Left lung (tissue), 14 donors: ENCODE measurements at places on chromosomes 2 and 18. TPM values are rescaled to one million over a fixed set of nuclear protein-coding genes. Genes with fewer than 3 reads are reported as not detected.
A peak's percentile ranks its signal among the peaks of the same experiment; 100 is the strongest.

The IL36B gene
- total RNA-seq: not detected

The BMP10 gene
- total RNA-seq: not detected

The TET3 gene
- 32.1 TPM for total RNA-seq

DNA sequence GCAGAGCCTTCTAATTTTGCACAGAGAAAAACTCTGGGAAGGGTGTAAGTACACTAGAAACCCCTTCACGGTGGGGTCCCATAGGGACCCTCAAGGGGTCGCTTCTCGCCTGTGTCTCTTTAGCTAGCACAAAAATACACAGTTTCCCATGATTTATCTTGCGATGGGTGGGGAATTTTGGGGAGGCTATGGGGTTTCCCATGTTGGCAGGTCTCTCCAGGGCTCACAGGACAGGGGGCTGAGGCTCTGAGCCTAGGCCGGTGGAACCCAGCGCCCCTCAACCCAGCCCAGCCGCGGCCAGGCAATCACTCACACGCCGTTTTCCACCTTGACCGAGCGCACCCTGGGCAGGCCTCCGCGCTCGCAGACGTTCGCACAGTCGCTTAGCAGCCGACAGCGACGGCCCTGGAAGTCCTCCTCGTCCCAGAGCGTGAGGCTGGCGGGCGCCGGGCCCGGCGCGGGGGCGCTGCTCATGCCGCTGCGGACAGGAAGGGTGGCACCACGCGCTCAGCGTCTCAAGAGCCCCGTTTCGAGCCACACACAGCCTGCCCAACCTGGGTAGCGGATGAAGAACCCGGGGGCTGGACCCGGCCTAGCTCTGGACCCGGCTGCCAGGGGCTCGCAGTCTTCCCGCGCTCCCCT is 398 bp downstream of the CRYBA2 start:
- peak; percentile 72 for DNase-seq
- H3K27ac ChIP-seq: no peak overlapping the region
- H3K27me3 ChIP-seq: peaks cover 85% of the 10 kb centered on the region
- peaks cover 26% of the 10 kb centered on the region for H3K4me1 ChIP-seq
- H3K36me3 ChIP-seq: no peaks in the 10 kb centered on the region
- H3K4me3 ChIP-seq: peak overlapping the region; percentile 31

GRCh38 chr18:23283916-23284430 is 148.7 kb downstream of the CABLES1 start:
- no peak overlapping the region for H3K4me3 ChIP-seq
- no peaks in the 10 kb centered on the region for H3K27me3 ChIP-seq
- DNase-seq: no peak

- no peaks in the 10 kb centered on the region for H3K4me1 ChIP-seq
- no peak for DNase-seq
- no peak overlapping the region for H3K4me3 ChIP-seq
These were observed 547.4 kb upstream of the ID2 start for GRCh38 chr2:8134473-8134932.

DNA sequence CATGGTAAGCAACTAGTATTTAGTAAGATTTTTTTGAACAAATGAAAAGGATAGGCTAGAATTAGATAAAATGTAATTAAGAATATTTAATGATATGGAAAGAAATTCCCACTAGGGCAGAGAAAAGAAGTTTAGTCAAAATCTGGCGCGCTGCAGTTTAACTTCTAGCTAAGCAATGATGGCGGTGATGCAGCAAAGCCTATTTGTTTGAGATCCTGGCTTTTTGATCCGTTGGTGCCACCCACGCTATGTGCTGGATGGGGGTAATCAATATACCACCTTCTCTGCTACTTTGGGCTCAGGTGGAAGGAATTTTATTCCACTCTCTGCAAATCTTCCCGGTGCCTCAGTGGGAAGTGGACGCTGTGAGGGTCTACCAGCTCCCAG is 421 bp upstream of the FAM171B start:
- no peak for DNase-seq
- H3K27ac ChIP-seq: no peak overlapping the region
- H3K36me3 ChIP-seq: no peaks in the 10 kb centered on the region
- H3K4me1 ChIP-seq: peaks cover 9% of the 10 kb centered on the region

DNA sequence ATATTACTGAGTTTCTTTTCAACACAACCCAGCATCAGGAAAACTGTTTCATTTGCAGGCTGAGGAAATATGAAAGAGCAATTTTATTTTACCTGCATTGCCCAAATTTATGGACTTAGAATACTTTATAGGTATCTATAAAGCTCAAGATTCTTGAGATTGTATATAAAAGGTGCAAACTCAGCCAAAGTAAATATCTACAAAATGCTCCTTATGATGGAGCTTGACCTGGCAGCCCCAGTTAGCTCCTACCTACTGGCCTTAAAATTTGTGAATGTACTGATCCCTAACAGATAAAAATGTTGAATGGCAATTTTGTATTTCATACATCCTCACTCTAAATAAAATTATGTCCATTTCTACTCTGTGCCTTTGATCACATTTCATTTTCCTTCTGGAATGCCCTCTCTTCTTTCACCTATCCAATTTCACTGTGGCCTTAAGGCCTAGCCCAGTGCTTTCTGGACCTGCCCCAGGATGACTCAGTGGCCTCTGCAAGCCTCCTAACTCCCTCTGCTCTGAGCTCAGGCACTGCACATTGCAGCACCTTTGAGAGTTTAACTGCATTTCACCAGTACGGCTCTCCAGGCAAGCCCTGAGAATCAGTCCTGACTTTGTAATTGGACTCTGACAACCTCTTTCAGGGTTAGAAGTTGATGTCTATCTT is 125.9 kb downstream of the ANTXR1 start:
- DNase-seq: no peak
- H3K27me3 ChIP-seq: no peaks in the 10 kb centered on the region
- H3K4me3 ChIP-seq: no peak overlapping the region
- H3K4me1 ChIP-seq: no peaks in the 10 kb centered on the region

DNA sequence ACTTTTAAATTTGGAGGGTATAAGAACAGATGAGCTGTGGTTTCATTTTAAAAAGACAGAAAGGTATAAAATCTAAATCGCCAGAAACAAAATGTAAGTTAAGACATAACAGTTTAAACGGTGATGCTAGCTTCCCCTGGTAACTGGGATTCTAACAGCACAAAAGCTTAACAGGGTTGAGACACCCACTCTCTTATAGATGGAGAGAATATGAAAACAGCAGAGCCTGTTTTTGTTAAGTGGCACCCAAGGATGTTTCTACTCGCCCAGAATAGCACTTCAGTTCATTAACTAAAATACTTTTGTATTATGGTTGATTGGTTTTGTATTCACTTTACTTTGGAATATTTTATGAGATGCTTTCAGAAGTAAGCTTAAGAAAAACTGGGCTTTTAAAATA is 151.9 kb upstream of the RND3 start:
- H3K27me3 ChIP-seq: no peaks in the 10 kb centered on the region
- no peaks in the 10 kb centered on the region for H3K4me1 ChIP-seq
- H3K4me3 ChIP-seq: no peak overlapping the region
- H3K36me3 ChIP-seq: no peaks in the 10 kb centered on the region
- DNase-seq: no peak

DNA sequence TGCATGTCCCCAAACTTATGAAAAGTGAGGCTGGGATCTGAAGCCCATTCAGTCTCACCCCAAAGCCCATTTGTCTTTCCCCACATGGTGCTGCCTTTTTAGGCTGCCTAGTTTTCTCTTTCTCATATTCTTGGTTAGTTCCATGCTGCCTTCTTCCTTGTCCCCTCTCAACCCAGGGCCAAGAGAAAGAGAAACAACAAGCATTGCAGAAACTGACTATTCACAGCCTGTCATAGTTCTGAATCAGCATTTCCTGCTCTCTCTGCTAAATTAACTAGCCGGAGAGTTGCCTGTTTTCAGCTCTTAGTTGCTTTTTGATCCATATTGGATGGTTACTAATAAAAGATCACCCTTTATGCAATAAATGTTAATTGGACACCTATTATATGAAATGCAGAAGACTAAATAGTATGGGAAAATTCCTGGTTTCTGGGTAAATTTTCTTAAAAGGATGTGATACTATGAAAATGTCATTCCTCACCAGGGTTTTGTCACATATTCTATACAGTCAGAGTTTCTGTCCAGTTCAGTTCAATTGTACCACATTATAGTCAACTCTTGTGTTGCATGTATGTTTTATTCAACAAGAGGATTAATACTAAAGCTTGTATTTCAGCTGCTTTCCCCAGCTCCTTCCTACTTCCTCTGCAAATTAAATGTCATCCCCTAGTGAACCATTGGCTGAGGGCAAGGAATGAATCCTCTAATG is 246.5 kb downstream of the GALR1 start:
- H3K27ac ChIP-seq: no peak overlapping the region
- H3K4me3 ChIP-seq: no peak overlapping the region
- DNase-seq: no peak
- no peaks in the 10 kb centered on the region for H3K27me3 ChIP-seq

- H3K36me3 ChIP-seq: no peaks in the 10 kb centered on the region
- peaks cover 15% of the 10 kb centered on the region for H3K4me1 ChIP-seq
These were observed 131.1 kb downstream of the AFF3 start for GRCh38 chr2:100011272-100011731.

DNA sequence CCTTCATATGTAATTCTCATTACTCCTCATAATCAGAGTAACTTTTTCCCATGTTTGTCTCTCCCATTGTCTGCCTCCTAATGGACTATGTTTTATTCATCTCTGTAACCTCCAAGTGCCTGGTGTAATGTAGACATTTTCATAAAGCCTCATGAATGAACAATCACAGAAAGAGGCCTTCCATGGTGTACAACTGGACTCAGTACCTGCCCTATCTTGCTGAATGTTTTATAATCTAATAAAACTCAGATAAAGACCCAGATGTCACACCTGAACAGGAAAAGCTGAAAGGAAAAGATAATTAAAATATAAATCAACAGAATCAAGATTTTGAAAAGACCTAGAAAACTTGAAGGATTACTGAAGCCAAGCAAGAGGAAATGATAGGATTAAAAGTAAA is 36.7 kb downstream of the RAB1A start:
- peaks cover 95% of the 10 kb centered on the region for H3K36me3 ChIP-seq
- no peaks in the 10 kb centered on the region for H3K27me3 ChIP-seq
- no peak overlapping the region for H3K27ac ChIP-seq
- H3K4me1 ChIP-seq: no peaks in the 10 kb centered on the region

GRCh38 chr2:100054426-100054825 is 88.0 kb downstream of the AFF3 start:
- H3K27ac ChIP-seq: no peak overlapping the region
- H3K27me3 ChIP-seq: no peaks in the 10 kb centered on the region
- H3K4me3 ChIP-seq: no peak overlapping the region
- H3K4me1 ChIP-seq: no peaks in the 10 kb centered on the region
- no peak for DNase-seq

GRCh38 chr2:175889701-175890302 is 112.3 kb downstream of the LNPK start:
- H3K4me3 ChIP-seq: no peak overlapping the region
- H3K27me3 ChIP-seq: no peaks in the 10 kb centered on the region
- no peak for DNase-seq
- no peaks in the 10 kb centered on the region for H3K4me1 ChIP-seq
- no peaks in the 10 kb centered on the region for H3K36me3 ChIP-seq

- H3K36me3 ChIP-seq: no peaks in the 10 kb centered on the region
- peaks cover 56% of the 10 kb centered on the region for H3K4me1 ChIP-seq
- H3K4me3 ChIP-seq: no peak overlapping the region
- no peak overlapping the region for H3K27ac ChIP-seq
These were observed 9.8 kb downstream of the HS6ST1 start for GRCh38 chr2:128308889-128309279.

GRCh38 chr18:21215490-21215889 is 26.5 kb upstream of the GREB1L start:
- H3K36me3 ChIP-seq: no peaks in the 10 kb centered on the region
- H3K4me1 ChIP-seq: no peaks in the 10 kb centered on the region
- no peaks in the 10 kb centered on the region for H3K27me3 ChIP-seq
- H3K4me3 ChIP-seq: no peak overlapping the region
- H3K27ac ChIP-seq: no peak overlapping the region

DNA sequence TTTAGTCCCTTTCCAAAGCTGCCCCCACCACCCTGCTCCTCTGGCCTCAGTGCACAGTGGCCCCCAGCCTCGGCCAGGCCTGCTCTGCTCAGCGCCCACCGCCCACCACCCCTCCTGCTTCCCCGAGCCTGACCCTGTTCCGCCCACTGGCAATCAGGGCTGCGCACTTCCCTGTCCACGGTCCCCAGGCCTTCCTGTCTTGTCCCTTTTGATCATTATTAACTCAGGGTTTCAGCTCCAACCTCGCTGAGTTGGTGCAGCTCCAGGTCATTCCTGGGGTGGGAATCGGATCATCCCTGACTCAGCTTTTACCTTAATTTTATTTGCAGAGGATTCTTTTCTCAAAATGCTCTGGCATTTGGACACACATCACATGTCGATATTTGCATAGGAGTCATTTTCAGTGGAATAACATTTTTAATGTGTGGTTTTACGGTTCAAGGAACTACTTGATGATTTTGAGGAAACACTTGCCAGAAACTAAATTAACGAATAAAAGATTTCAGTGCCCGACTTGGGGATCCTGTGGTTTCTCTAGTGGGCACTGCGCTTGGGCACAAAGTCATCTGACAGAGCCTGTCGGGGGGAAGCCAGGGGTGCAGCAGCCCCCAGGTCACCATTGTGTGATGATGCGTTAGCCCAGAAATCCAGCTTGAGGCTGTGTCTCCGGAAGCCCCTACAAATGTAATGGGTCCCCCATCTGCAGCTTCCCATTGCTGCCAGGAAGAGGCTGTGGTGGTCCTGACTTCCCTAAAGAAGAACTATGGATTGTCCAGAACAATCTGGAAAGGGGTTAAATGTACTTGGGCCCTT is 1.0 kb upstream of the ESPNL start:
- H3K36me3 ChIP-seq: peaks cover 10% of the 10 kb centered on the region
- no peaks in the 10 kb centered on the region for H3K4me1 ChIP-seq
- no peaks in the 10 kb centered on the region for H3K27me3 ChIP-seq
- no peak overlapping the region for H3K27ac ChIP-seq
- DNase-seq: no peak
